Stimulated activated CD4-positive, alpha-beta T cell treated with anti-CD3 and anti-CD28 coated beads, TNF-alpha, amount 100 ng/mL, for 24 hours (primary cell): ENCODE measurements at places on chromosomes 6 and 20.

- no peak for DNase-seq
Measured at GRCh38 chr6:13274707-13275434, 53.5 kb downstream of the TBC1D7 start.

DNA sequence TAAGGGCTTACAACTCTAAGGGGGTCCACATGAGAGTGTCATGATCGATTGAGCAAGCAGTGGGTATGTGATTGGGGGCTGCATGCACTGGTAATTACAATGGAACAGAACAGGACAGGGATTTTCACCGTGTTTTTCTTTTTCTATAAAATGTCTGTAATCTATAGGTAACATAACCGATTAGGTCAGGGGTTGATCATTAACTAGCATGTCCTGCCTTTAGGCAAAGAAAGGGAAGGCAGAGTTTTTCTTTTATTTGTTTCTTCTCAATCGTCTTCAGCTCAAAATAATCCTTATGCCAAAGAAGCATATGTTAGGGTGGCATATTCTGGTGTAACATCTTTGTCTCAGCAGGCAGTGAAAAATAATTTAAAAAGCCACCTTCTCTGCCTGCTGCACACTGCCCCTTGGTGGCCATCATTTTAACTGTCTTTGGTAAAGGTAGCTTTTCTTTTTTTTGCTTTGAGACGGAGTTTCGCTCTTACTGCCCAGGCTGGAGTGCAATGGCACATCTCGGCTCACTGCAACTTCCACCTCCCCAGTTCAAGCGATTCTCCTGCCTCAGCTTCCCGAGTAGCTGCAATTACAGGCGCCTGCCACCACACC, 9.7 kb upstream of the CEP43 start:
- DNase-seq: peak; percentile 18

- DNase-seq: no peak
Measured at GRCh38 chr20:46118481-46119020, 437 bp downstream of the CD40 start.

GRCh38 chr6:97437087-97437486, 154.1 kb upstream of the MMS22L start:
- DNase-seq: no peak

DNA sequence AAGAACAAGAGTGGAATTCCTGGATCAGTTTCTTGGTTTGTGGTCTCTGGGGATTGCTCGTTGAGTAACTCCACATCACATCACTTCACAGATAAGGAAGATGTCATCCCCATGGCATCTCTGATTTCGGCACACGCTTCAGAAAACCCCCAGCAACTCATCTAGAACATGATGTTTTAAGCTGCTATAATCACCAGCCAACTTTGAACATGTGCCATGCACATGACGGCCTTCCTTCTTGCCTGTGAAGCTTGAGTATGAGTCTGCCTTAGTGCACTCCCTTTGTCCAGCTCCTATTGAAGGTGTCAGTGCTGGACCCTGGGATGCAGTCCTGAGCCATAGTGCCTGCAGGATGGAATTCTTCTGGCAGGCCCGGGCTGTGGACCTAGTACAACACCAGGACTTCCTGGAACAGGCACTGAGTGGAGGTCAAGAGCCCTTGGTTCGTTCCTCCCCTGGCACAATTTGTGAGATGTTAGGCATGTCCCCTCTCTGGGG, 231.5 kb upstream of the SUPT3H start:
- no peak for DNase-seq

DNA sequence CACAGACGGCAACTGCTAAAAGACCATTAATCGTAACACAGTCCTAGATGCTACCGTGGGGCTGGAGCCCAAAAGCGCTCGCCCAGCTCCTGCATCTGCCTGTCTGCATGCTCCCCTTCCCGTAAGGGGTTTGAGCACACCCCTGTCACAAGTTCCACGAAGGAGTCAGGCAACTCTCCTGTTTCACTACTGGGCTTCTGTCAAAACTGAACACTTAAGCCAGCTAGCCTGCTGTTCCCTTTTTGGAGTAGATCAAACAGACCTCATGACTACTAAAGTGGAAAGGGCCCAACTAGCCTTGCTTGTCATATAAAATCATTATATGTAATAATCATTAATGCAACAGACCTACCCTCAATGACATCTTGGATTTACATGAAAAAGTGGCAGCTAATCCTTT, 61.3 kb downstream of the TRMT11 start:
- no peak for DNase-seq

- DNase-seq: peak; percentile 15
Measured at GRCh38 chr6:40328386-40328985, 258.7 kb downstream of the LRFN2 start.

GRCh38 chr6:44431118-44431725, 43.7 kb downstream of the CDC5L start:
- DNase-seq: peak; percentile 11
